ENCODE measurements at places on chromosomes 16 and 17.

GRCh38 chr16:10984509-10984908 is 40.1 kb downstream of the CLEC16A start:
- no peak for DNase-seq

- DNase-seq, result peak; percentile 51
These were observed 151.9 kb upstream of the GSE1 start for GRCh38 chr16:85461022-85461813.

- no peak for DNase-seq
These were observed 59.2 kb upstream of the MARCHF10 start for GRCh38 chr17:62867303-62867702.

DNA sequence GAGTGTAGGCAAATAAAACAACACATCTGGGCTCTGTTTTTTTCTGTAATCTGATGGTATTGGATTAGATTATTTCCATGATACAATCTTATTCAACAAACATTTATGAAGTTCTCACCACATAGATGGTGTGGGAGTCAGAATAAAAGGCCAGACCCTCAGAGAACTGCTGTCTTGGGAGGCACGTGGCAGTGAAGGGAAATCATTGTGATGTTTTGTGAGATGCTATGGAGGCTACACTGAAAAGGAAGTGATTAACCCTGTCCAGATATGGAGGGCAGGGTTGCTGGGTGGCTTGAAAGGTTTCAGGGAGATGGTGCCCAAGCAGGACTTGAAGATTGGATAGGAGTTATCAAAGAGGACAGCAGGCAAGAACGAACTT is 35.6 kb downstream of the DHRS7B start:
- DNase-seq, result no peak

DNA sequence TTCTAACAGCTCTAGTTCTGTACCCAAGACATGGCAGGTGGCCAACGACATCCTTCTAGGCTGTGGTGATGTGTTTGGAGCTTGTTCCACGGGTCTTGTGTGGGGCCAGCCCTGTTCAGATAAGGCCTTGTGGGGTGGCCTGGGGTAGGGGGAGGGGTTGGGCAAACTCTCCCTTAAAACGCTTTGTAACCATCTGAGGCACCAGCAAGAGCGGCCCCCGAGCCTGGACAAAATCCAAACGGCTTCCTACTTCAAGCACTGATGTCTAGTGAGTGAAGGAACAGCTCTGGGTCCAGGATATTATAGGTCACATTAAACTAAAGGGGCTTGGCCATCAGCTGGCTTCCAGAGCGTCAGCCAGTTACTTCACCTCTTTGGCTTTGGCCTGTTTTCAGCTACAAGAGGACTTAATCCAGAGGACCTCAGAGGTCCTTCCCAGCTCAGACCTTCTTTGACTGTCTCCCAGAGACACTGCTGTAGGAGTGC is 11.9 kb downstream of the SERPINF1 start:
- DNase-seq, result no peak

DNA sequence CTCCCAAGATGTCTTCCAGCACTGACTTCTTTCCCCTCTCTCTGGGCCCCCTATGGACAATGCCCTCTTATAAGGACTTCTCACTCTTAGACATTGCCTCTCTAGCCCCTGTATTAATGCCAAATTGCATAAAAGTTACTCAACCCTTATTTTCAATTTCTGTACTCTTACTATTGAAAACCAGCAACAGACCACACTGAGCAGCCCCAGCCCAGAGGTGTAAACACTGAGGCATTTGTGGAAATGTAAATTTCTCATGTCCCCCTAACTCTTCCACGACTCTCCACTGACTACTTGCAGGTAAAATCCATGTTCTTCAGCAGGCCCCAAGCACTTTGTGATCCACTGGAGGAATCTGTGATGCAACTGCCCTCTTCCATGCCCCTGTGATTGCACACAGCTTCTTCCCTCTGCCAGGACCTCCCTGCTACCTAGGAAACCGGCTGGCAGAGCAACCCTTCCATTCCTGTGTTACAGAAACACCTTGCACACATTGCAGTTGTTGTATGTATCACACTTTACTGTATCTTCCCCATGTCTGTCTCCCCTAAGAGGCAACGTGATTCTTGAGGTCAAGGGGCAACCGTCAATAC is 4.4 kb downstream of the N4BP1 start:
- DNase-seq, result no peak

GRCh38 chr16:1614456-1615102 is 2.4 kb downstream of the CRAMP1 start:
- no peak for DNase-seq

GRCh38 chr17:44178133-44178532 is 7.6 kb downstream of the ASB16 start:
- no peak for DNase-seq

- DNase-seq, result no peak
These were observed 2.8 kb downstream of the NOS2 start for GRCh38 chr17:27797390-27798091.

- DNase-seq, result no peak
These were observed 49.7 kb upstream of the ENDOV start for GRCh38 chr17:80365001-80365965.

- DNase-seq, result no peak
These were observed 10.4 kb downstream of the SEC14L1 start for GRCh38 chr17:77151186-77151585.
